SK-N-SH (cell line): ENCODE measurements at places on chromosomes 13 and 19. TPM values are rescaled to one million over a fixed set of nuclear protein-coding genes. Genes with fewer than 3 reads are reported as not detected.
A peak's percentile ranks its signal among the peaks of the same experiment; 100 is the strongest.

The BCKDHA gene
- 16.3 and 30.9 TPM in 2 replicates for polyA plus RNA-seq

The LRRC4B gene
- polyA plus RNA-seq, result 5.4 and 6.9 TPM in 2 replicates

DNA sequence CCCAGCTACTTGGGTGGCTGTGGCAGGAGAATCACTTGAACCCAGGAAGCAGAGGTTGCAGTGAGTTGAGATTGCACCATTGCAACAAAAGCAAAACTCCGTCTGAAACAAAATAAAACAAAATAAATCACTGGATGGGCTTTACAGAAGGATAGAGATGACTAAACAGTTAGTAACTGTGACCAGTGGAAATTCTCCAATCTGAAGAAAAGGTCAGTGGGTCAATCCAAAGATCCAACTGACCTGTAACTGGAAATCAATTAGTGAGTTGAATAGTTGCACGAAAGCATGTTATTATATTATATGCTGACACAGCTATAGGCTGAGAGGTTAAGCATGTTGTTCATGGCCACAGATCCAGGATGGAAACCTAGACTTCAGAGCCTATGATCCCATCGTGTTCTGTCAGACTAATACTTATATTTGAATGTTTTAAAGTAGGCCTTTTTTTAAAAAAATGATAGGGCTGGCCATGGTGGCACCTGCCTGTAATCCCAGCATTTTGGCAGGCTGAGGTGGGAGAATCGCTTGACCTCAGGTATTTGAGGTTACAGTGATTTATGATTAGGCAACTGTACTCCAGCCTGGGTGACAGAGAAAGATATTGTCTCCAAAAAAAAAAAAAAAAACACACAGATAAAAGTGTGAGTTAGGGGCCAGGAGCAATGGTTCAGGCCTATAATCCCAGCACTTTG, 1.4 kb downstream of the ECH1 start:
- no peak for DNase-seq

DNA sequence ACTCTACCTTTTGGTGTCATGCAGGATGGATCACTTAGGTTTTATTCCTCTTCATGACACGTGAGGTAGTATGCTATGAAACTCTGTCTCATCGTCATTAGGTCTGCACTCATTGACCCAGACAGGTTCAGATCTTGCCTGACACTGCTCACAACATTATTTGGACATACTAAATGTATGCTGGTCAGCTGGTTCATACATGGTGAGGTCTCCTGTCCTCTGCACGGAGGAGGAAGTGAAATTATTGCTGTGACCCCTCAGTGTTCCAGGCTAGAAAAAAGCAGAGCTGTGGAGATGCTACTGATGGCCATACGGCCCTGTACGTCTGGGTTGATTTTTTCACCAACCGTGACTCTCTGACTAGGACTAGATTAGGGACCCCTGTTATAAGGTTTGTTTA, 35.8 kb downstream of the LATS2 start:
- DNase-seq, result no peak

DNA sequence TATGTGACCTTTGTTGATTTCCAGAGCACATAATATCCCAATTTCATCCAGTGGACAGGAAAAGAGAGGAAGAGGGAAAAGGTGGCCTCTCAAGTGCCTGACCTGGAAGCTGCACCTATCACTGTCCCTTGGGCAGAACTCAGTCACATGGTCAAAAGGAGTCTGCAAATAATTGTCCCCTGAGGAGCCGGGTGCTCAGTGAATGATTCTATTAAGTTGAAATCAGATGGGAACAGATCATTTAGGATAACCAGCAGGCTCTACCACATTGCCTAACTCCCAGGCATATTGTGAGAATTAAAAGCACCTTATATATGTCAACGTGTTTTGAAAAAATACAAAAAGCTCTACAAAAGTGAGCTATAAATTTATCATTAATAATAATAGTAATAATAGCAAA, 6.8 kb downstream of the KL start:
- DNase-seq, result peak; percentile 70

- peak; percentile 80 for DNase-seq
Measured at GRCh38 chr19:19259741-19260140, 13.4 kb downstream of the TM6SF2 start.

The GPR183 gene
- 0.07 and 0.10 TPM in 2 replicates for polyA plus RNA-seq

GRCh38 chr19:55443824-55444480, 852 bp upstream of the SHISA7 start:
- DNase-seq, result no peak

GRCh38 chr19:2048959-2049740, 1.9 kb downstream of the MKNK2 start:
- DNase-seq, result no peak

GRCh38 chr13:110274687-110275086, 32.3 kb downstream of the COL4A1 start:
- no peak for DNase-seq

- no peak for DNase-seq
Measured at GRCh38 chr13:26996965-26997752, 174.5 kb downstream of the USP12 start.

The ZNF565 gene
- polyA plus RNA-seq, result 1.5 and 1.9 TPM in 2 replicates

DNA sequence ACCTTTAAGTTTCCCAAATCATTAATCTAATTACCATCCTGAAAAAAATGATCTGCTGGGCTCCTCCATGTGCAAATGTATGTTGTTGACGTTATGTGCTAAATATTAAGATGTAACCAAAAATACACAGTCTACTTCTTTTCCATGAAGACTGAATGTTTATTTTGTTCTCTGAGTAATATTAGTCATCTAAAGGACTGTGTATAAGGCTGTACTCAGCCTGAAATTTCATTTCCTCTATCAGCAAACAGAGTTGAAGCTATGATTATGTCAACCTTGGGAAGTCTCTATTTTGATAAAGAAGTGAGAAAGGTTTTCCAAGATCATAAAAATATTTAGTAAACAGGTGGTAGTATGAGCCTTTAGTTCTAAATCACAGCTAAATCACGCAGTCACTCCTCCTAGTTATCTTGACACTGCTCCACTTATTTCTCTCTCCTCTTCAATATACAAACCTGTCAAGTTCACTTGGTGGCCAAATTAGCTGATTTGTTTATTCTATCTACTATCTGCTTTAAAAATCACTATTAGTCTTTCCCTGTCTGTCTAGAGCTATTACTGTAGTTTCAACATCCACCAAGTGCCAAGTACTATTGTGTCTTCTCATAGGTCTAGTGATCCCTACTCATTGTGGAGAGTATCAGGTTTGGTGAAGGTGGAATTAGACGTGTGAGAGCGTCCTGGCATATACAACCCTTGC, 211.7 kb upstream of the STARD13 start:
- no peak for DNase-seq

- no peak for DNase-seq
Measured at GRCh38 chr13:60118696-60119400, 44.9 kb downstream of the DIAPH3 start.

DNA sequence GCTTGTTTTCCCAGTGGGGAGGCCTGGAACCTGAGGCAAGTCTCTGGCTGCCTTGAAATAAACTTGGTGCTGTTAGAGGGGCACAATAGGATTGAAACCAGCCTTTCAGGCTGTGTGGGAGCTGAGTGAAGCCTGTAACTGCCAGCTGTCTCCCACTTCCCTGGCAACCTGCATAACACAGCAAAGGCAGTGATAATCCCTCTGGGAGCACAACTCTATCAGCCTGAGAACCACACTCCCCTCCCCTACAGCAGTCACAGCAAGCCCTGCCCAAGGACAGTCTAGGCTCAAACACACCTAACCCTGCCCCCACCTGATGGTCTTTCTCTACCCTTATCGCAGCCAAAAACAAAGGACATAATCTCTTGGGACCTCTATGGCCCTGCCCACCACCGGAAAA, 683.8 kb upstream of the ATXN8OS start:
- no peak for DNase-seq

- DNase-seq, result no peak
Measured at GRCh38 chr13:94115054-94115453, 364.4 kb downstream of the DCT start.

- DNase-seq, result no peak
Measured at GRCh38 chr13:43159026-43159461, 135.7 kb downstream of the DNAJC15 start.

DNA sequence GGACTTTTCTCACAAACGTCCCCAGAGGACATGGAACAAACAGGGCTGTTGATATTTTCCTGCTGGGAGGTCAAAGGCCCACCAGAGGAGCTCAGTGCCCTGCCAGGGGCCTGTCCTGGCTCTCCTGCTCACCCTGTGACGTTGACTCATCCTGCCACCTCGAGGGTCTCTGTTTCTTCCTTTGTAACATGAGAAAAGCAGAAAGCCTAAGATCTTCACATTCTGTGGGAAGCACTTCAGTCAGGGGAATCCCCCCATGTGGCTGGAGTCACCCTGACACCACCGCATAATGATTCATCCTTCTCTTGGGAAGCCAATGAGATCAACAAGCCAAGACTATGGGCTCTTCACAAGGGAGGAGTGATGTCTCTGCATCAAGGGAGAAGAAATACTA, 147.9 kb downstream of the KATNAL1 start:
- DNase-seq, result no peak

The ZNF536 gene
- 0.41 and 0.57 TPM in 2 replicates for polyA plus RNA-seq

The NLRP9 gene
- not detected in 2 replicates for polyA plus RNA-seq

DNA sequence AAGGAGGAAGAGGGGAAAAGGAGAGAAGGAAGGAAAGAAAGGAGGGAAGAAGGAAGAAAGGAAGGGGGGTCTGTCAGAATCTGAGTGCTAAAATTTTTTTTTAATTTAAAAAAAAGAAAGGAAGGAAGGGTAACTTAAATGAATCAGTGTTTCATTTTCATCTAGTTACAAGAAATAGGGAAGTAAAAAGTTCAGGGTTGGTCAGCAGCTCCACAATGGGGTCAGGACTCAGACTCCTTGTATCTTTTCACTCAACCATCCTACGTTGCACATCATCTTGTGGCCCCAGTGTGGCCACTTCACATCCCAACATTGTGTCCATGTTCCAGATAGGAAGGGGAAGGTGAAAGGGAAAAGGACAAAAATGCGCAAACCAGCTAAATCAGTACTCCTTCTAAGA, 14.3 kb upstream of the FNDC3A start:
- no peak for DNase-seq

The ZNF569 gene
- 2.0 and 2.5 TPM in 2 replicates for polyA plus RNA-seq
